SK-N-SH (cell line): ENCODE measurements at places on chromosomes 13 and 19.

DNA sequence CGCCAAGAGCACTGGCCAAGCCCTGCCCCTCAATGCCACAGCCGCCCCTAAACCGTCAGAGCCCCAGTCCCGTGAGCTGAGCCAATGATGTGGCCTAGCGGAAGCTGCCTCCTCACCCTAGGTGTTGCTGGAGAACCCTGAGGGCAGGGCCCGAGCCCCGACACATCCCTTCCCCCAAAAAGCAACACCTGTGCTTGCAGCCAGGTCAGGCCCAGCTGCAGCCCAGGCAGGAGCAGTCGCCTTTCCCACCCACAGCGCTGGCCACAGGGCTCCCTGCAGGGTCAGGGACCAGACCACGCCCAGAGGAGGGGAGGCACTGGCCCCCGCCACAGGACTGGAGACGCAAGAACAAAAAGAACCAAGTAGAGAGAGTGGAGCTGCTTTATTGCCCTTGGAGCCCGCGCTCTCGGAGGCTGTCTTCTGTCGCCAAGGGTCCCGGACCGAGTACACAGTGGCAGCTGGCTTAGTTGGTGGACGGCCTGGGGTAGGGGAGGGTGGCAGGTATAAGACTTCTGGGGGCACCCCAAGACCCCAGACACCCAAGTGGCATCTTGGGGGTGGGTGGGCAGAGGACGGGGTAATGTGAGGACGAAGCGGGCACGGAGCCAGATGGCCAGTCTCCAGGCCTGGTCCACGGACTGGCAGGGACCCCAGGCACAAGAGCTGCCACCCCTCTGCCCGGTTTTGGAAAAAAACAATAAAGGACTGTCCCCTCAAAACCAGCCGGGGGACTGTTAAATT is 3.3 kb downstream of the P2RY11 start:
- peaks cover 54% of the 10 kb centered on the region; the same call in 1 of the 2 replicates for H3K36me3 ChIP-seq
- no peaks in the 10 kb centered on the region for H3K4me1 ChIP-seq
- no peaks in the 10 kb centered on the region for H3K27me3 ChIP-seq
- peak; percentile 43 for DNase-seq
- H3K27ac ChIP-seq, result no peak overlapping the region

DNA sequence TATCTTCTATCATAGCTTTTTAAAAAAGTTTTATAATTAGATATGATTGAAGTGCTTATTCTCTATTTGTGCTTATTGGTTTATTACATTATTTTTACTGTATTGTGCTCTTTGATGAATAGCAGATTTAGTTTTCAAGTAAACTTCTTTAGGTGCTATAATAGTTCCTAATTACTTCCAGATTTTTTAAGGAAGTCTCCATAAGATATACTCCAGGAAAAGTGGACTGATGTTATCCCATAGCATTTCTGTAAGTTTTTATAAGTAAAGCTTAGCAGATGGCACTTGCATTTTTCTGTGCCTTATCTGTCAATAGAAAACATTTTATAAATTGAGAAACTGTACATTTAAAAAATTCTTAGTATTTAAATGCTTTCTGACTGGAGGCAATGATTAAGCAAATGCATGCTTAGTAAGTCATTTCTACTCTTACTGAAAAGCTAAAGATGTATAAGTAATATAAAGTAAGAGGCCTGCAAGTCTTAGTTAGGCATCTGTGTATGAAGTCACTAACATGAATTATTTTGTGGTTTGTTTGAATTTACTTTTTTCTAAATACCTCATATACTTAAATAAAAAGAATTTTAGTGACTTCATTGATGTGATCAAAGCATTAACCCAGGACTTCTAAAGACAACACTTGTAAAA is 182.8 kb downstream of the MAB21L1 start:
- no peaks in the 10 kb centered on the region for H3K36me3 ChIP-seq
- no peak overlapping the region for H3K27ac ChIP-seq
- no peaks in the 10 kb centered on the region; the same call in 1 of the 2 replicates for H3K4me1 ChIP-seq

- H3K27ac ChIP-seq, result no peak overlapping the region
- no peaks in the 10 kb centered on the region for H3K4me1 ChIP-seq
- no peaks in the 10 kb centered on the region for H3K36me3 ChIP-seq
- H3K27me3 ChIP-seq, result no peaks in the 10 kb centered on the region
- DNase-seq, result no peak
Measured at GRCh38 chr13:84525865-84526264, 643.6 kb upstream of the SLITRK1 start.

GRCh38 chr13:41897126-41897525 is 63.8 kb downstream of the VWA8 start:
- no peak overlapping the region for H3K27ac ChIP-seq
- H3K27me3 ChIP-seq, result no peaks in the 10 kb centered on the region
- no peaks in the 10 kb centered on the region for H3K36me3 ChIP-seq
- DNase-seq, result no peak

DNA sequence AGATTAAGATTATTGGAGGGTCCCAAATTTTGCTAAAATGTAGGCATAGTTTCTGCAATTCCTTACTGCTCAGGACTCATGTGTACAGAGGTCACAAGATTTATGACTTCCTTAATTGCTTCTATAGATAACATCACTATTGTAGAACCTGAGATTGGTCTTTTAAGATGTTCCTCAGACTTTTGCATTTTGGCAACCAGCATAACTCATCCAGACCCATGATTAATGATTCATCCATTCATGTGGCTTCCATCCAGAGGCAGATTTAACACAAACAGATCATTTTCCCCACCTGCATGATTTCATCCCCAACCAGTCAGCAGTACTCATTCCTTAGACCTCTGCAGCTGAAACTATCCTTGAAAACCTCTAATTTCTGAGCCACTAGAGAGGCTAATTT is 34.5 kb upstream of the CEACAM8 start:
- H3K4me3 ChIP-seq, result no peak overlapping the region
- DNase-seq, result no peak
- H3K27me3 ChIP-seq, result peaks cover 10% of the 10 kb centered on the region; the same call in 1 of the 2 replicates
- H3K36me3 ChIP-seq, result no peaks in the 10 kb centered on the region
- no peak overlapping the region for H3K27ac ChIP-seq

GRCh38 chr19:33175886-33176669 is 18.1 kb upstream of the LRP3 start:
- H3K36me3 ChIP-seq, result no peaks in the 10 kb centered on the region
- peak; percentile 75 for DNase-seq
- H3K27ac ChIP-seq, result peak overlapping the region; percentile 83
- H3K4me3 ChIP-seq, result peak overlapping the region; percentile 81
- no peaks in the 10 kb centered on the region for H3K27me3 ChIP-seq
- peaks cover 19% of the 10 kb centered on the region for H3K4me1 ChIP-seq

DNA sequence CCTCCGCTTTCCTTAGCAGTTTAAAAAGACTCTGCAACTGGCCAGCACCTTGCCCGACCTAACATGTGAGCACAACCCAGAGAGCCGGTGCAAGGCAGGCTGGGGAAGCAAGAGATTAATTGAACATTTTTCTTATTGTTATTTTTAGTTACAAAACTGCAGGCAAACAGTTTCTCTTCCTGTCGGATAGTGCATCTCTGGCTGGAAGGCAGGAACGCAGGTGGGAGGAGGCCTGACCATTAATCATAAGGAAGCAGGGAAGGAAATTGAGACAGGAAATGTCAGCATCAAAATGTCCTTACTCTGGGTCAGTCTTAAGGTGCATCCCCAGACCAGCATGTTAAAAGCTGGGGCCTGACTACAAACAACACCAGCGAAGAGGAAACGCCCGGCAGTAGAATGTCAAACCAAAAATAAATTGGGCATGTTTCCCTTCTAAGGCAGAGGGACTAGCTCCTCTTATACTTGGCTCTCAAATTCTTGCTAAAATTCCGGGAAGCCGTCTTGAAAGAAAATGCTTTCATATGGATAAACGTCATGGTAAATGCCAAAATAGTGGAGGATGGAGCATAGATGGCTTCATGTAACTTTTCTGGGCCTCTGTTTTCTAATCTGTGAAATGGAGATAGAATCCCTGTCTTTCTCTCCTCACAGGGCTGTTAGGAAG is 226.8 kb downstream of the RAP2A start:
- H3K36me3 ChIP-seq, result no peaks in the 10 kb centered on the region
- H3K4me3 ChIP-seq, result no peak overlapping the region
- no peaks in the 10 kb centered on the region for H3K27me3 ChIP-seq

DNA sequence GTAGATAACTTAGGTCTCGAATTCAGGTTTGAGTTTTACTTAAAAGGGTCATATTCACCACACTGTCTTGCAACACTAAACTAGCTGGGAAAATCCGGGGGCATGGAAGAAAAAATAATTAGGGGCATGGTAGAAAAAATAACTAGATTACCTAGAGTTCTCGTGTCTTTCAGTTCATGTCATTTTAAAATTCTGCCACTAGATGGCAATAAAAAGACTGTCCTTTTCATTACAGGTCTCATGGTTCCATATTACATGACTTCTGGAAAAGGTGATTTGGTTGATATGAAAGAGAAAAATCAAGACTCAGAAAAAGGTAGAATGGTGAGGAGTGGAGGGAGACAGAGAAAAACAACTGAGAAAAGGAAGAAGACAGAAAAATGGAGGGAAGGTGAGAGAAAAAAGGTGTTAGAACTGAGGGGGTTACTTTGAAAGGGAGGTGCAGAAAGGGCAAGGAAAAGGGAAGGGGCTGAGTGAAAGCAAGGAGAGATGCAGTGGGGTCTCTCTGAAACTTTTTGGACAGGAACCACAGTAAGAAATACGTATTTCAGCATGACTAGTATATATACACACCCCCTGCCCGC is 299.0 kb downstream of the KLF12 start:
- H3K27me3 ChIP-seq, result no peaks in the 10 kb centered on the region
- peaks cover 8% of the 10 kb centered on the region; the same call in 1 of the 2 replicates for H3K4me1 ChIP-seq
- no peak overlapping the region for H3K27ac ChIP-seq
- H3K36me3 ChIP-seq, result no peaks in the 10 kb centered on the region
- H3K4me3 ChIP-seq, result no peak overlapping the region
- DNase-seq, result peak; percentile 33

- peaks cover 4% of the 10 kb centered on the region; the same call in 1 of the 2 replicates for H3K4me1 ChIP-seq
- H3K4me3 ChIP-seq, result no peak overlapping the region; the same call in 1 of the 2 replicates
- peak; percentile 48 for DNase-seq
- H3K36me3 ChIP-seq, result no peaks in the 10 kb centered on the region
- H3K27me3 ChIP-seq, result peaks cover 90% of the 10 kb centered on the region
Measured at GRCh38 chr13:20142023-20142926, 18.6 kb downstream of the GJA3 start.

- no peaks in the 10 kb centered on the region for H3K27me3 ChIP-seq
- no peak for DNase-seq
- no peak overlapping the region for H3K4me3 ChIP-seq
- H3K27ac ChIP-seq, result no peak overlapping the region
- H3K4me1 ChIP-seq, result no peaks in the 10 kb centered on the region
Measured at GRCh38 chr13:73131247-73131646, 72.4 kb downstream of the KLF5 start.

- H3K4me1 ChIP-seq, result no peaks in the 10 kb centered on the region
- no peak overlapping the region for H3K4me3 ChIP-seq
- H3K27me3 ChIP-seq, result no peaks in the 10 kb centered on the region
- DNase-seq, result no peak
- no peak overlapping the region for H3K27ac ChIP-seq
- no peaks in the 10 kb centered on the region for H3K36me3 ChIP-seq
Measured at GRCh38 chr13:62524498-62524897, 1108.8 kb upstream of the PCDH20 start.

DNA sequence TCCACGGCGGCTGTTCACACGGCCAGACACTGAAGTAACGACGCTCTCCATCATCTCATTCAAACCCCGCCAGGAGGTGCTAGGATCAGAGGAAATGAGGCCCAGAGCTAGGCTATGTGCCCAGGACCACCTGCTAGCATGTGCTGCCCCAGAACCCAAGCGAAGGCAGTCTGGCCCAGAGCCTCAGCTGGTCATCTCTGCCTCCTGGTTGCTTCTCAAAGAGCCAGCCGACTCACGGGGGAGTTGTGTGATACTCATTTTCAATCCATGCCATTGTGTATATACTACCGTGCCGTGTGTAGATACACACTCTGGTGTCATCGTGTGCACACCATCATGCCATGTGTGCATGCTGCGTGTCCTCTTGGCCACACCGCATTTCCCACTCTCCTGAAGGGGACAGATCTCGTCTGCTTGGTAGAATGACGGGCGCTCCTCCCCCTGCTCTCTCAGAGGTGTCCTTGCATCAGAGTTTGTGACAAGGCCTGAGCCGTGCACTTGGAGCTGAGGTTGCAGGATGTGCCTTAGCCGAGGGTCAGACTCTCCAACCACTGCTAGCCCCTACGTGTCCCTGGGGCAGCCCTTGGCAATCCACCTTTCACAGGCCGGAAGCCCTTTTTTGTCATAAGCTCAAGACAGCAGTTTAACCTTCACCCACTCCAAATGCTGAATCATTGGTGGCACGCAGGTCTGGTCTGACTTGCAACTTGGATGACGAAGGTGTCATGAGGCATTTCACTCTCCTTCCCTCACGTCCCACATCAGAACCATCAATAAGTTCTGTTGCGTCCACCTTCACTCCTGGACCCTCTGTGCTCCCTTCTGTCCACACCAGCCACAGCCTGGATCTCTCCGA is 130.4 kb downstream of the CRYL1 start:
- H3K4me3 ChIP-seq, result no peak overlapping the region

DNA sequence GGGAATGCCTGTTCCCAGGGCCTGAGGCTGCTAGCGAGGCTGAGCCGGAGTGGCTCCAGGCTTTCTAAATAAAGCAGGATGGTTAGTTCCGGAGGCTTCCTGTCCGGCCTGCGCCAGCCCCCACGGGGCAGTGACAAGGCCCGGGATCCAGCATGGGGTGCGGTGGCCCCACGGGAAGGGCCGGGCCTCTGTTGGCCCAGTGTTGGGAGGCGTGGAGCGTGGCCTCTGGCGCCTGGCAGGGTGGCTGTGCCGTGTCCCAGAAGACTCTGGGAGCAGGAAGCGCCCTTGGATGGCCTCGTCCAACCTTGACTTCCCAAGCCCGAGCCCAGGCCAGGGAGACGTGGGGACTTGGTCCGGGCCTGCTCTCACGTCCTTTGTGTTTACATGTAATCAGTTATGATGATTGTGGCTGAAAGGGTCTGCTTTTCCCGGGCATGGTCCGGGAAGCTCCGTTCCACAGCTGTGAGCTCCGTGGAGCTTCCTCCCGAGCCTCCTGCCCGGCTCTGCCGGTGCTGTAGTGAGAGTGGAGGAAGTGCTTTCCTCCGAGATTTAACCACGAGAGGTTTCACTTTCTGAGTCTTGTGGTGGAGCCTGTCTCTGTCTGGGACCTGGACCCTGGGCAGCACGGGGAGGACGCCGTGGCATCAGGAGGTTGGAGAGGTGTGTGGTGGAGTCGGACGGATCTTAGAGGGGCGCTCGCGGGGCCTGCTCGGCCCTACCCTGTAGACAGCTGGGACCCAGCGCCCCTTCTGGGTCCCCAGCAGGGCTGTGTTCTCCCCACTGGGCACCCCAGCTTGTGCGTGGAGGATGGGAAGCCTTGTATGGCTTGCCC is 4.6 kb downstream of the GNA11 start:
- no peaks in the 10 kb centered on the region for H3K4me1 ChIP-seq
- no peak overlapping the region for H3K27ac ChIP-seq
- no peaks in the 10 kb centered on the region for H3K27me3 ChIP-seq
- no peak overlapping the region for H3K4me3 ChIP-seq

- no peak overlapping the region for H3K4me3 ChIP-seq
- H3K27me3 ChIP-seq, result no peaks in the 10 kb centered on the region
- no peaks in the 10 kb centered on the region for H3K36me3 ChIP-seq
- peaks cover 5% of the 10 kb centered on the region; the same call in 1 of the 2 replicates for H3K4me1 ChIP-seq
- peak; percentile 50 for DNase-seq
Measured at GRCh38 chr19:42091742-42092141, 15.8 kb downstream of the ZNF574 start.
